ENCODE measurements at places on chromosomes 11 and 22. TPM values are rescaled to one million over a fixed set of nuclear protein-coding genes. Genes with fewer than 3 reads are reported as not detected.

Gene PHETA2
- 8.1 TPM for total RNA-seq

Gene SEC14L6
- total RNA-seq, result 0.21 TPM

Gene KCNE3
- total RNA-seq, result 5.0 TPM

Gene OR10D3
- total RNA-seq, result not detected

Gene PES1
- 23.7 TPM for total RNA-seq

Measured in right cardiac atrium (tissue), 5 donors.